ENCODE measurements at places on chromosomes 5 and 9. TPM values are rescaled to one million over a fixed set of nuclear protein-coding genes. Genes with fewer than 3 reads are reported as not detected.

The UIMC1 gene
- 48.7 TPM for total RNA-seq

The GRXCR2 gene
- not detected for total RNA-seq

The WHRN gene
- 11.0 TPM for total RNA-seq

The GBGT1 gene
- 4.1 TPM for total RNA-seq

DNA sequence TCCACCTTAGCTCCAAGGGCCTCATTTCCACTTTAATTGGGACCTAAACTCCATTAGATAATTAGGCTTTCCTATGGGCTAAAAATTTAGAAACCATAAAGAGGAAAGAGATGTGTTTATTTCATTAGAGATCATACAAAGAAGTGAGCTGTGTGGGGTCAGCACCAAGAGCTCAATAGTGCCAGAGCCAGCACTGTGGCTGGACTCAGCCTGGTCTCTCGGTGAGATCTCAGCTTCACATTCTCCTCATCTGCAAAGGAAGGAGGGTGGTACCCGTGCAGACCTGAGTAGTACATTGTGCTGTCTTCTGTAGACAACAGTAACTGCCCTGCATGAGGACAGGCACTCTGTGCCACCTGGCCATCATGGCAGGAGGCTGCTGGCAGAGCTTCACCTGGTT is 136.1 kb upstream of the EPB41L4A start:
- no peak overlapping the region for H3K27ac ChIP-seq
- no peaks in the 10 kb centered on the region for H3K36me3 ChIP-seq
- H3K27me3 ChIP-seq, result peaks cover 6% of the 10 kb centered on the region
- H3K4me1 ChIP-seq, result no peaks in the 10 kb centered on the region

DNA sequence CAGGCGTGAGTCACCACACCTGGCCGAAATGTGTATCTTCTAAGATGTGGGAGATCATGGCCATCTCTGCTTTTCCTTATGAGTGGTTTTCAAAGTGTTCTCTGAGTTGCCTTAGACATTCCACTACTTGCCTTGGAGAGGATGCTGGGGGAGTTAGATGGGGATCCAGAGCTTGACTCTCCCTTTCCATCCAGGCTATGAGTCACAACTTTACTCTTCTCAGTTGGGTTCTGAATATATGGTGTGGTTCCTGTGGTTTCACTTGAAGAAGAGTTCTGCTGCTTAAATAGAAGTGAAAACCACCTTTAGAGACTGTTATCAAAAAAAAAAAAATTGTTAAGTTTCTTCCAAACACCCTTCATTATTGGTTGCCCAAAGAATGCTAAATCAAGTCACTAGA is 217.6 kb downstream of the ZNF608 start:
- no peaks in the 10 kb centered on the region for H3K4me1 ChIP-seq
- H3K4me3 ChIP-seq, result no peak overlapping the region
- no peak for DNase-seq
- peaks cover 14% of the 10 kb centered on the region for H3K27me3 ChIP-seq
- H3K36me3 ChIP-seq, result no peaks in the 10 kb centered on the region

GRCh38 chr5:81428446-81428845 is 34.5 kb upstream of the ACOT12 start:
- no peaks in the 10 kb centered on the region for H3K27me3 ChIP-seq
- H3K36me3 ChIP-seq, result peaks cover 8% of the 10 kb centered on the region
- peaks cover 44% of the 10 kb centered on the region for H3K4me1 ChIP-seq

DNA sequence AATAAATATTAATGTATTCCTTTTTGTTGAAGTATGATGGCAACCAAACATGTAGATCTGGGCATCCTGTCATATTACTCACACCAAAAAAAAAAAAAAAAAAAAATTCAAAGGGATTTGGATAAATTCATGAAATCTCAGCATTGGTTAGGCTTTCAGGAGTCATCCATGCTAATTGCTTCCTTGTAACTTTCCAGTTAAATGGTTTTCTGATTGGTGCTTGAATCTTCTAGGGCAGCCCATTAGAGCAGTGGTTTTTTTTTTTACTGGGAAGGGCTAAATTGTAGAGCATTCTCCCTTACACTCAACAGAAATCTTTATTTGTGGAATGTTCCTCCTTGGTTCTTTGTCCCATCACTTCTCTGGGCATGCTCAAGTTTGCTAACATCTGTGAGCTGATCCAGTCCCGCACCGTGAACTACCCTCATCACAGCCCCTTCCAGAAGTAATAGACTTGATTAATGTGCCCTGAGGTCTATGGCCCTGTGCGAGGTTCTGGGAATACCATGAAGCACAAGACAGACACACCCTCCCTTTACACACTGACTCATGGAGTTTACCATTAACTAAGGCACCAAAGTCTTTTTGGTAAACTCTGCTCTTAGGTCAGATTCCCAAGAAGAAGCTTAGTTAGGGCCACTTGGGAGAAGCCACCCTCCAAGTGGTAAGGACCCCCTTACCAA is 56.0 kb downstream of the RGS3 start:
- no peaks in the 10 kb centered on the region for H3K27me3 ChIP-seq
- H3K4me1 ChIP-seq, result peaks cover 39% of the 10 kb centered on the region
- H3K27ac ChIP-seq, result no peak overlapping the region
- DNase-seq, result no peak

DNA sequence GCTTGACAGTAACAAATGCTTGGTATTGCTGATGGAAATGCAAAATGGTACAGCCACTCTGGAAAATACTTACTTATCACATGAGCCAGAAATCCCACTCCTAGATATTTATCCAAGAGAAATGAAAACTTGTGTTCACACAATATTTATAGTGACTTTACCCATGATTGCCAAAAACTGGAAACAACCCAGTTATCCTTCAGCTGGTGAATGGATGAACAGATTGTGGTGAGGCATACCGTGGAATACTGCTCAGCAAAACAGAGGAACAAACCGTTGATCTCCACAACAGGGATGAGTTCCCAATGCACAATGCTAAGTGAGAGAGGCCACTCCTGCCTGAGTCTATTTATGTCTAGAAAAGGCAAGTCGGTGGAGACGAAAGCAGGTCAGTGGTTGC is 40.5 kb upstream of the LRRC14B start:
- no peak for DNase-seq
- no peak overlapping the region for H3K27ac ChIP-seq
- H3K27me3 ChIP-seq, result peaks cover 7% of the 10 kb centered on the region
- H3K4me1 ChIP-seq, result peaks cover 27% of the 10 kb centered on the region
- no peak overlapping the region for H3K4me3 ChIP-seq

- H3K4me1 ChIP-seq, result peaks cover 60% of the 10 kb centered on the region
- H3K4me3 ChIP-seq, result peak within 1 kb of the TSS; percentile 89
- peak within 1 kb of the TSS; percentile 97 for H3K27ac ChIP-seq
Observed at GRCh38 chr5:111756581-111757354, at the start of gene NREP. Gene NREP (minus strand): TSS chr5:111757194. CDS start chr5:111755772, 1,422 bp downstream.

DNA sequence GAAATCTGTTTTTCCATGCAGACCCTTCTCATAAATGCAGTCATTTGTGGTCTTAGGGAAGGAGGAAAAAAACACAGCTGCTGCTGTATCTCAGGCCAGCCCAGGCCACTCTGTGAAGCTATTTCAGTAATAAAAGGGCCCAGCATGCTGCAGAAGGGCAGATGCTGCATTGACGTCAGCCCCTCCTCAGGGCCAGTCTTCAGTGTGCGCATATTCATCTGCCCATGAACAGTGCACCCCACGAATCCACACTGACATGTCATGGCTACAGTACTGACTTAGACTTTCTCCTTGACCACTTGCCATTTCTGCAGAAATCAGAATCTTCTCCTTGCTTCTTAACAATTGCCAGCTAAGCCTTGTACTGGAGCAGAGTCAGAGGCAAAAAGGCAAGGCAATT is 304.7 kb downstream of the GABRG2 start:
- no peaks in the 10 kb centered on the region for H3K27me3 ChIP-seq
- H3K4me3 ChIP-seq, result no peak overlapping the region

DNA sequence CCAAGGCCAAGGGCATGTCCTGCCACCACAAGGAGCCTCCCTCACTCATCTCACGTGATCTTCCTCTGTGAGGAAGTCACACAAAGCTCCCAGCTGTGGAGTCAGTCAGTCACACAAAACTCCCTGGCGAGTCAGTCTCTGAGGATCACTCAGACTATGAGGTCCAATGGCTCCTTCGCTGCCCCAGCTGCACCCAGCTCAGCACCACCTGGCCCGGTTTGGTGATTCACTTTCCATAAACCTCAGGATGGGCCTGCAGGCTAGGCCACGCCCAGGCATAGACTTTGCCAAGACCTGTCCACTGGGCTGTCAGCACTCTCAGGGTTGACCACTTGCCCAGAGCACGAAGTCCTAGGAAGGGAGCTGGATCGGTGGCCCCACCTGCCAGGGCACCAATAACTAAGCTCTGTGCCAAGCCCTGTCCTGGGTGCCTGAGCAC is 233.8 kb downstream of the HSPA4 start:
- peaks cover 3% of the 10 kb centered on the region for H3K27me3 ChIP-seq
- H3K36me3 ChIP-seq, result no peaks in the 10 kb centered on the region
- no peak overlapping the region for H3K27ac ChIP-seq
- DNase-seq, result no peak

DNA sequence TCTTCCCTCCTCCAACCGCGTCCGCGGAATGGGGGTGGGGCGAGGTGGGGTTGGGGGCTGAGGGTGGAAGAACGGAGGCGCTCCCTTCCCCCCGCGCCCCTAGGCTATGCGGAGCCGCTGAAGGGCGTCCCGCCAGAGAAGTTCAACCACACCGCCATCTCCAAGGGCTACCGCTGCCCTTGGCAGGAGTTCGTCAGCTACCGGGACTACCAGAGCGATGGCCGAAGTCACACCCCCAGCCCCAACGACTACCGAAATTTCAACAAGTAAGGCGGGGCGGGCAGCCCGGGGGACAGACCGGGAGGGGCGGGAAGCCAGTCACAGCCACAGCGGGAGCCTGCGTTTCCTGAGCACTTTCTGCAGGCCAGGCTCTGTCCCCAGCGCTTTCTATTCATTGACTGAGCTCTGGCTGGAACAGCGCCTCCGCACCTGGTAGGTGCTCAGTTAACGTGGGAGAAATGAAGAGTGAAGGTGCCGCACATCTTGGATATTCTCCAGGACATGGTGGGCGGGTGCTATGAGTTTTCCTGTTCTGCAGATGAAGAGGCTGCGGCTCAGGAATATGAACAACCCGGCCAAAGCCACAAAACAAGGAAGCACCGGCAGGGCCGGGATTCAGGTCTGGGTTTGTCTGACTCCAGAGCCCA is 11.3 kb downstream of the MYOZ3 start:
- H3K4me1 ChIP-seq, result peaks cover 25% of the 10 kb centered on the region
- peaks cover 2% of the 10 kb centered on the region for H3K27me3 ChIP-seq
- H3K4me3 ChIP-seq, result peak overlapping the region; percentile 77
- DNase-seq, result no peak
- peak overlapping the region; percentile 8 for H3K27ac ChIP-seq

DNA sequence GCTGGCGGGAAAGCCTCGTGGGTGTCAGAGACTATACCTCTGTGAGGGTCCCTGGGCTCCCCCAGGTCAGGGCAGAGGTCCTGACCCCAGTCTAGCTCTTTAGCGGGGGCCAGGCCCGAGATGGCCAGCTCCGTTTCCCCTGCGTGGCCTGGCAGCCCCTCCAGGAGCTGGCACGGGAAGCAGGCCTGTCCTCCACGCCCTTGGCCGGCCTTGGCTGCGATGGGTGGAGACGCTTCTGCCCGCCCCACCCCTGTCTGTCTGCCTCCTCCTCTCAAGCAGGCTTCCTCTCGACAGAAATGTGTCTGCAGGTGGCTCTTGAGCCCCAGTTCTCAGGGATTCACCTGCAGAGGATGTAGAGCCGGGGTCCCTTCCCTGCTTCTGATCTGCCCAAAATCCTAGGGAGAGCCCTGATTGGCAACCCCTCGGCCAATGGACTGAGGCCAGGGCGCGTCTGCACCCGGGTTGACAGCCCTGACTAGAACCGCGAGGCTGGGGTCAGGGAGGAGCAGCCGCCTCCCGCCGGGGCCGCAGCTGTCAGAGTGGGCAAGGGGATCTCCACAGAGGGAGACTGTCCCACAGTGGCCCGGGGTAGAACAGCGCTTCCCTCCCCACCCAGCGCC is 2.6 kb upstream of the GRIN1 start:
- DNase-seq, result peak; percentile 81
- no peaks in the 10 kb centered on the region for H3K4me1 ChIP-seq
- peaks cover 31% of the 10 kb centered on the region for H3K27me3 ChIP-seq
- no peak overlapping the region for H3K4me3 ChIP-seq
- H3K36me3 ChIP-seq, result no peaks in the 10 kb centered on the region
- H3K27ac ChIP-seq, result no peak overlapping the region

GRCh38 chr5:166353580-166353979 is 1937.9 kb upstream of the WWC1 start:
- H3K4me3 ChIP-seq, result no peak overlapping the region
- no peaks in the 10 kb centered on the region for H3K36me3 ChIP-seq

DNA sequence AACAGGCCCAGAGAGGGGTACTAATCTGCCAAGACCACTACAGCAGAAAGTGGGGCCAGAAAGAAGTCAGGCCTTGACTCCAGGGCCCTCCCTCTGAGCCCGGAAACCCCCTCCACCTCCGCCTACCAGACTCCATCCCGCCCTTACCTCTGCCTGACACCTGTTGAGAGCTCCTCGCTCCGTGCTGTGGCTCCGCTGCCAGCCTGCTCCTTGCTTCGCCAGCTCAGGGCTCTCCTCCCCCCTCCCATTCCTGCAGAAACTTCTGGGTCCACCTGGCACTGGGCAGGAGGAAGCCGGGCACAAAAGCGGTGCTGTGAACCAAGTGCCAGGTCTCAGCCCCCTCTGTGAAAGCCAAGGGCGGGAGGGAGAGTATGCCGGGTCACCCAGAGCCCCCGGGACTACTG is 6.4 kb upstream of the ST6GALNAC6 start:
- H3K4me3 ChIP-seq, result no peak overlapping the region
- peak overlapping the region; percentile 80 for H3K27ac ChIP-seq
- peaks cover 49% of the 10 kb centered on the region for H3K4me1 ChIP-seq
- no peaks in the 10 kb centered on the region for H3K27me3 ChIP-seq
- no peaks in the 10 kb centered on the region for H3K36me3 ChIP-seq

DNA sequence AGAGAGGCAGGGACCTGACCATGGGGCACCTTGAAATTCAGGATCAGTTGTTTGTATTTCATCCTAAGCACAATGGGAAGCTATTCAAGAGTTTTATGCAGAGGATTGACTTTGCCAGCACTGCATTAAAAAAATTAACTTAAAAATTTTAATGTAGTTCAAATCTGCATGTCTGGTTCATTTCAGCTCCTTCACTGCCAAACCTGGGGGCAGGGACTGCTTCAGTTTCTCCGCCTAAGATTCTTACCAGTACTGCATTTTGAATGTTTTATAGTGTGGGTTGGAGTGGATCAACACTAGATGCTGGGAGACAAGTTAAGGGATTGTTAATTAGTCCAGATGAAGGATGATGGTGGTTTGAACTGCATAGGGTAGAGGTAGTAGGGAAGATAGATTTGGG is 15.7 kb upstream of the MSMP start:
- no peaks in the 10 kb centered on the region for H3K4me1 ChIP-seq
- H3K27ac ChIP-seq, result no peak overlapping the region
- DNase-seq, result no peak
- H3K27me3 ChIP-seq, result no peaks in the 10 kb centered on the region
